ENCODE measurements at places on chromosomes 2 and 18.

GRCh38 chr2:150575861-150576260 is 88.4 kb upstream of the RND3 start:
- DNase-seq: no peak

GRCh38 chr2:28558158-28558820 is 62.4 kb downstream of the PLB1 start:
- no peak for DNase-seq

DNA sequence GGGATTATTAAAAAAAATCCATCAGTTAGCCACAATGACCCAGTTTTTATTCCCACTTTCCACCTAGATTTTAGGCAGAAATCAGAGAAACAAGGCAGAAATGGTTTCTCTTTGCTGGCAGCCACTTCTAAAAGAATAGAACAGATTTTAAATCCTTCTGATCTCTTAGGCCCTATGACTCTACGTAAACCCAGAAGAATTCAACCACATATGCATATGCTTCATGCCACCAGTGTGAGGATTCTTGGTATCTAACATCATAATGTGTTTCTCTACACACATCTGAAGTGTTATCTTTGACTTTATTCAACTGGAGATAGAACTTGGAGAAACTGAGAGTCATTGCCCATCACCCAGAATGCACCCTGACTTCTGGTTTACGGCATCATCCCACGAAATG is 128.7 kb upstream of the TANK start:
- DNase-seq: no peak

DNA sequence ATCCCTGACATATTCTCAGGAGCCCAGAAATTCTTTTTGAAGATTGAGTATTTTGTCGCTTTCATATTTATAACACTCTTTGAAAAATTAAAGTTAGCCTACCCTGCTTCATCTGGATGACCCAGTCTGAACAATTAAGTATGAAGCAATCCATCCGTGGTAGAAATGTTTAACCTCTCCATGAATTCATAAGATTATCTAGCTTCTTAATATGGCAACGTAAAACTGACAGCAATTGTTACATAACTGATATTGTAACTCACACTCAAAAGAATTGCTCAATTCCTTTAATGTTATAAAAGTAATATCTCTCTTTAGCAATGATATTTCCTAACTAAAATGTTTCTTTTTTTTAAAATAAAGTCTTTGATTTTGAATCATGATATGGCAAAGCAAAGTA is 7.2 kb upstream of the ABCA12 start:
- no peak for DNase-seq

DNA sequence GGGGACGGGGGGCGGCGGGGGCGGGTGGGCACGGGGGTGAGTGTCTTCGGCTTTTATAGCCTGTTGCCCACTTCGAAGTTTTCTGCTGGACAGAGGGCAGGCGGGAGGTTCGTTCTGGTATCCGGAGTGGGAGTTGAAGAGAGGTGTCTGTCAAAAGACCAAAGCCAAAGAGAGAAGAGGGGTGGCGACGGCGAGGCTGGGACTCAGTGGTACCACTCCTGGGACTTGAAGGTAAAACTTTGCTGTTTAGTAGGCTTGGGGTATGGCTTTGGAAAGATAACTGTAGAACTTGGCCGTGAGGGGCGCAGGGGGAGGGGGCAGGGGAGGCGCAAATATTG is 215.8 kb upstream of the DTNA start:
- DNase-seq: no peak

DNA sequence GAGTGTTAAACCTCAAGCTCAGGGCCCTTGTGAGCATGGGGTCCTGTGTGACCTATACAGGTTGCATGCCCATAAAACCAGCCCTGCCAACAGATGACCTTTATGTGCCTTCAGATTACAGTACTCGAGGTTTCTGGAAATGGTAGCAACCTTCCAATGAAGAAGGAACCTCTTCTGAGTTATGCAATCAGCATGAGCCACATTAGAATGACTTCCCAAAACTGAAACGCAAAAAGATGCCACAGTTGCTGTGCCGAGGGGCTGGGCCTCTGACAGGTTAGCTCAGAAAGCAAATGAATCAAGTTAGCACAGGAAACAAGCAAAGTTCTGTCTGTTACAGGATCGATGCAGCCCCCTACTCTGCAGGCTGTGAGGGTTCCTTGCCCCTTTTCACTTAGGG is 37.7 kb downstream of the TGFA start:
- DNase-seq: no peak

GRCh38 chr2:43524177-43524965 is 71.5 kb downstream of the THADA start:
- no peak for DNase-seq

- DNase-seq: no peak
Measured at GRCh38 chr18:49694402-49694801, 118.9 kb downstream of the ACAA2 start.

- no peak for DNase-seq
Measured at GRCh38 chr18:62829936-62830335, 114.6 kb downstream of the PHLPP1 start.

DNA sequence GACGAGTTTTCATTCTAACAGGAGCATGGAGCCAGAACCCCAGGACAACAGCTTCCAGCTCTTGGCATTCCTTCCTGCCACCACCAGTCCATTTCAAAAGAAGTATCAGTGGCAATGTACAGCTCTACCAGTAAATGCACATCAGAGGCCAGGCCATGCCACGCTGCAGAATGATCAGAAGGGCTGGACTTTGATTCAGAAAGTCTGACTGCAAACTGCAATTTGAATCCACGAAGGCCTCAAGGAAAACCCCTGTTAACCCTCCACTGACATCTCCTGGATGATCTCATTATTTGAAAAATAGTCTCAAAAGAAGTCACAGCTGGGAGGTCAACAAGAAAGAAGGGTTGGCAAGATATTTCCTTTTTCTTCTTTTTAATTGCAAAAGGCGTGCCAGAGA is 119.2 kb downstream of the MYO5B start:
- DNase-seq: no peak

- DNase-seq: no peak
Measured at GRCh38 chr2:41829052-41829451, 218.8 kb upstream of the PKDCC start.

GRCh38 chr18:67864677-67865340 is 348.3 kb upstream of the DSEL start:
- DNase-seq: no peak

DNA sequence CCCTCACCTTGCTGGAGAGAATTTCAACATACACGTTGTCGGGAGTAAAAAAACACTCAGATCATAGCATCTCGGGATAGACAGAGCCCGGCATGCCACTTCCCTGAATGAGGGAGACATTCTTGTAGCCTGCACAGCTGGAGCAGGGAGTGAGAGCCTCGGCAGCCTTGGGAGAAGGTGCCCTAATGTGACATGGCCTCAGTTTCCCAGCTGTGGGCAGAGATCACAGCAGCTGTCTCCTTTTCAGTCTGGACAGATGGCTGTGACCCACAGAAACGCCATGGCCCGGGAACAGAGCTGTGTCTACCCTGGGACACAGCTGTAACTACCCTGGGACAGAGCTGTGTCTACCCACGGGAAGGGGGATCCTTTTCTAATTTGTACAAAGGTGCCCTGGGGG is 55.9 kb downstream of the HS1BP3 start:
- DNase-seq: no peak

- DNase-seq: no peak
Measured at GRCh38 chr2:128282976-128283810, 35.5 kb downstream of the HS6ST1 start.

DNA sequence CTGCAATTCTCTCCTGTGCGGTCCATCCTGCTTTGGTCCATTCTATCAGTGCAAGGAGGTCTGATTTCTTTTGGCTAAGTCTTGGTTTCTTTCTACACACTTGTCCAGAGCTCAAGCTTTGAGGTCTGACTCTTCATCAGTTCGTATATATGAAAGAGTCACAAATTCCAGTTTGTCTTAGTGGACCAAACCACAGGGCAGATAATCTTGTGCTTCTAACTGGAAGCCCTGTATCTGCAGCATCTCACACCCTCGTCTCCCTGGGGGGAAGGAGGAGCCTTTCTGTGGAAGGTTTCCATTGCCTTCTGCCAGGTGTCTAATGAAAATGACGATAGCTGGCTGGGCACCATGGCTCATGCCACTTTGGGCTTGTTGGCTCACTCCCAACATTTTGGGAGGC is 148.5 kb downstream of the SPP2 start:
- no peak for DNase-seq

DNA sequence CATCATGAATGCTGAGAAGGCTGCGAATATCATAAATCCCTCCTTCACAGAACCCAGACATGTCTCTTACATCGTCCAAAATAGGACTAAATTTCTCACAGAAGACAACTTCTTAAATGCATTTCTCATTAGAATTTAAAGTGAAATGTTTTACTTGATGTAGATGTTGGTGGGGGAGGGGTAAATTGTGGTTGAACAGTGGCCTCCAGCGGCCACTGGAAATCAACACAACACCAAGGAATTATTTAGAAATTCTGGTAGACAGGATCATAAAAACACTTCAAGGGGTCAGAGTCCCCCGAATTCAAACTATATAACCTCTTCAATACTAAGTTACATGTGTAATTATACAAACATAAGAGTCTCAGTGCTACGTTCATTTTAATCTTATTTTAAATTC is 135.9 kb downstream of the ABCA12 start:
- no peak for DNase-seq

- DNase-seq: no peak
Measured at GRCh38 chr2:173934895-173935294, 30.3 kb downstream of the SP3 start.

GRCh38 chr2:241019441-241020139 is 21.2 kb downstream of the SNED1 start:
- DNase-seq: no peak

DNA sequence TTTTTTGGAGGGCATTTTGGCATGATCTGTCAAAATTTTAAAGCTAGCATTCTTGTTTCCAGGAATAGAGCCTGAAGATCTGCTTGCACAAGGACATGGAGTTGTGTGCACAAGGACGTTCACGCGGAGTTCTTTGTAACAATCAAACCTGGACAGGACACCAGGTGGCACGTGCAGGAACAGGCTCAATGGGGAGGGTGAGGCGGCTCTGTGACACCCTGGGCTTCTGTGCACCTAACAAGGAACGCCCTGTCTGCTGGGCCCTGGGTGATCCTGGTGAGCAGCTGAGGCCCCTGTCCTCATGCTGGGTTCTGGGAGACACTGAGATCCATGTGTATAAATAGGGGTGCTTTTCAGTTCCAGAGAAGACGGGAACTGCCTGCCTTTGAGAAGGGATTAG is 93.1 kb upstream of the PXDN start:
- DNase-seq: no peak

- DNase-seq: no peak
Measured at GRCh38 chr18:23378302-23378686, 74.8 kb upstream of the RIOK3 start.

GRCh38 chr2:64228918-64229317 is 84.7 kb upstream of the PELI1 start:
- no peak for DNase-seq

DNA sequence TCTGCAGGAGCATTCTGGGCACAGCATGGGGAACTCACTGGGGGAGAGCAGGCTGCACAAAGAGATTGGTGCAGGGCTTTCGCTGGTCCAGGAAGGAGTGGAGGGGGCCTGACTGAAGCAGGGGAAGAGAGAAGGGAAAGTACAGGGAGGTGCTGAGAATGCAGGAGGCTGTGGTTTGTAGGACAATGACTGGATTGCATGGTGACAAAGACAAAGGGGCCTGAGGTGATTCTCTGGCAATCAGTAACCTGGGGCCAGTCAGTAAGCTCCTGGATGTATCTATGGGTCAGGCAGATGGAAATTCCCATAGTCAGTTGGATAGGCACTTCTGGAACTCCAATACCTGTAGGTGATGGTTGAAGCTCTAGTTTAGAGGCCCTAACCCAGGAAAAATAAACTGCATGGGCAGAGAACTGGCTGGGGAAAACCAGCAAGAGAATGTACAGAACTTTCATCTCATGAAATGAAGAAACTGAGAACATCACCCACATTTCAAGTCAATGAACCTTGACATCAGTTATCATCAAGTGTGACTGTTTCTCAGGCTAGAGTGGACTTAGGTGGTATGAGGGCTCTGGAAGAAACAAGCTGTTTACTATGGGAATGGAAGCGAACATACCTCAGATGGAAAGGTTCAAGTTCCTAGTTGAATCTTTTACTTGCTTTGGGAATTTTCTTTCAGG is 193.2 kb downstream of the TPGS2 start:
- no peak for DNase-seq

DNA sequence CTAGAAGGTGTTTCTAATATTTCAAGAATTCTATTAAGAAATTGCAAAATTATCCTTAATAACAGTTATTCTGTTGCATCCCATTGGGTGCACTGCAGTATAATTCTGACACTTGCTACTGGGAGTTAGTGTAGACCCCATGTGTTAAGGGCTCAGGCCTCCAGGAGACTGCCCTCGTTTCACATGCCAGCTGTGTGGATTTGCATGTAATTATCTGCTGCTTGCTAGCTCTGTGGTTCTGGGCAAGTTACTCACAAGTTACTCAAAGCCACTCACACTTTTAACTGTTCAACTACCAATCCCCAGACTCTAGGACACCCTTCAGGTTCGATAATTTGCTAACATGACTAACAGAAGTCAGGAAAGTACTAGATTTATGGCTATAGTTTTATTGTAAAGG is 38.6 kb downstream of the ST6GAL2 start:
- DNase-seq: no peak

DNA sequence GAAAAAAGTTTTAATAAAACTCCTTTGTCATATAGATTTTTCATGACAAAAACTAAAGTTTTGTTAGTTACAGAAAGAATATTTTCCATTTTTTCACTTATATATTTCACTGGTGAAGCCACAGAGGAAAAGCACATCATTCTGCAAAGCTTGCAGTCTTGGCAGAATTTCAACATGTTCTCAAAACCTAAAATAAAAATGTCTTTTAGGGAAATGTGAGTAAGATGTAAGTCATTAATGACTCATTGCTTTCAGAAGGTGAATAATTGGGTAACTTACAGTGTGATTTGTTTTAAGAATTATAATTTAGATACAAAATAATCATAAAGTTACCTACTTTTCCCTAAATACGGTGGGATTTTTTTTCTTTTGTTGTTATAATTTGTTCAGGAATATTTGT is 43.4 kb upstream of the TNFRSF11A start:
- no peak for DNase-seq

DNA sequence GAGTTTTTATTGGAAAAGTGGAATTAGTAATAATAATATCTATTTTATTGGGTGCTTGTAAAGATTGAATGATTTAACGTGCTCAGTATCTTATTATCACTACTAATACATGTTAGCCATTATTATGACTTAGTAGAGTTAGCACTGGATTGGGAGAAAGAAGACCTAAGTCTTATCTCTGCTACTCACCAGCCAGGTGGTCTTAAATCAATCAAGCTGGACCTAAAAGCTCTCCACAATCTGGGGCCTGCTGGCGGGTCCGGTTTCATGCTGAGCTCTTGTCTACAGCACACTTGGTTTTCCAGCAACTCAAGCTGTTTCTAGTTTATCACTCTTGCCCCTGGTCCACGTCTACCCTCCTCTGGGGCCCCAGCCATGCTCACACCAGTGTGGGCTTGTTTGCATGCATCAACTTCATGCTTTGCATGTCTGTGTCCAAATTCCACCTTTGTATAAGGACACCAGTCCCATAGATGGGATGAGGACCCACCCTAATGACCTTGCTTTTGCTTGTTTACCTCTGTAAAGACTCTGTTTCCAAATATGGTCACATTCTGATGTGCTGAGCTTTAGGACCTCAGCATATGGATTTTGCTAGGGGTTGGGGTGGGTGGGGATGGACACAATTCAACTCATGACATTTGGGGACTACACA is 363.1 kb downstream of the LPIN1 start:
- no peak for DNase-seq

GRCh38 chr2:80530442-80531064 is 226.0 kb upstream of the LRRTM1 start:
- no peak for DNase-seq
